Right cardiac atrium (tissue), 5 donors: ENCODE measurements at places on chromosomes 3 and 15.

- no peak for DNase-seq
Measured at GRCh38 chr3:24290596-24290995, 204.1 kb downstream of the THRB start.

- no peak for DNase-seq
Measured at GRCh38 chr3:169299889-169300288, 363.6 kb downstream of the MECOM start.

- peak; percentile 42 for DNase-seq
Measured at GRCh38 chr15:95822961-95823360, 507.5 kb upstream of the NR2F2 start.

DNA sequence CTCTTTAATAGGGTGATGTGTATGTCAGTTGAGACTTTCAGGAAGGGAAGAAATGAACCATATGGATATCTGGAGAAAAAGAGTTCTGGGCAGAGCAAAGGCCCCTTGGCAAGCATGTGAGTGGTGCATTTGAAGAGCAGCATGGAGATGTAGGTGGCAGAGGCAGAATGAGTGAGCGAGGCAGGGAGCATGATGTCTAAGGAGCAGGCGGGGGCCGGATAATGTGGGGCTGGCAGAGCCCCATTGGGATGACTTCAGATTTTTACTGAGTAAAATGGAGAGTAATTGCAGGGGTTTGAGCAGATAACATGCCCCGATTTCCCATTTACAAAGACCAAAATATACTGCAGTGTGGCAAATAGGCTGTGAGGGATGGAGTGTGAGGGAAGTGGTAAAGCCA is 52.9 kb upstream of the PLCL2 start:
- DNase-seq, result no peak

GRCh38 chr3:31958701-31959152 is 22.3 kb downstream of the OSBPL10 start:
- no peak for DNase-seq

- no peak for DNase-seq
Measured at GRCh38 chr15:95511671-95512070, 818.8 kb upstream of the NR2F2 start.

GRCh38 chr15:42499858-42500609 is 4.6 kb downstream of the SNAP23 start:
- no peak for DNase-seq

- peak; percentile 16 for DNase-seq
Measured at GRCh38 chr15:101038327-101039003, 119.3 kb downstream of the LRRK1 start.

DNA sequence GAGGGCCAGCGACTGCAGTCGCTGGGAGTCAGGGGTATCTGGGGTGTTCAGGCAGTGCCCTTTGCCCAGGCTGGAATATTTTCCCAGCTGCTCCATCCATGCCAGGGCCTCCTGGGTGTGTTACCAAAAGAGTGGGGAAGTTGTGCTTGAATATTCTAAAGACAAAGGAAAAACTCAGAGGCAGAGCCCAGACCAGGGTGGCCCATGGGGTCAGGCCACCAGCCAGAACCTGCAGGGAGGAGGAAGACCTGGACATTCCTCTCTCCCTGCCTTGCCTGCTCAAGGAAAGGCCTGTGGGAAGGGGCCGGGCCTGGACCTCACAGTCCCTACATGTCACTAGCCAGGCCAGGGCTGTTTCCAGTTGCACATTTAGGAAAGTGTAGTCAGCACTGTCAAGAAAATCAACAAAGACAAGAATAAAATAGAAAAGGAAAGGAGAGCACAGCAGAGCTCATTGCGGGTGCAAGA is 16.0 kb upstream of the KLF15 start:
- DNase-seq, result no peak

- DNase-seq, result no peak
Measured at GRCh38 chr3:74523811-74524210, 90.6 kb downstream of the CNTN3 start.

DNA sequence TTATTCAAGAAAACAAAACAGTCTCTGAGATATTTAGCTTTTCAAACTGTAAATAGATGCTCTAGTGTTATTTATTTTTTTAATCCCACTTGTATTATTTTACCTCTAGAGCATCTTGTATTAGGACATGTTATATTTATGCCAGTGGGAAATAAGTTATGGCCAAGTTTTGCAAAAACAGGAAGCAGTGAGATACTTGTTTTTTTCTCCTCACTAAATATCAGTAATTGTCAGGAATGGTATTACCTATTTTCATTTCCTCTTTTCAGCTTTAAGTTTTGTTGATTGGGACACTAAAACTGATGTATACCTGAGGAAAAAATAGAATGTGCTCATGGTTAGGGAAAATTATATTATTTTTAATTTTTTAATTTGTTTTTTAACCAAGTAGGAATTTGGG is 8.6 kb upstream of the IL20RB start:
- DNase-seq, result no peak

GRCh38 chr3:196554205-196554604 is 14.1 kb downstream of the WDR53 start:
- no peak for DNase-seq

DNA sequence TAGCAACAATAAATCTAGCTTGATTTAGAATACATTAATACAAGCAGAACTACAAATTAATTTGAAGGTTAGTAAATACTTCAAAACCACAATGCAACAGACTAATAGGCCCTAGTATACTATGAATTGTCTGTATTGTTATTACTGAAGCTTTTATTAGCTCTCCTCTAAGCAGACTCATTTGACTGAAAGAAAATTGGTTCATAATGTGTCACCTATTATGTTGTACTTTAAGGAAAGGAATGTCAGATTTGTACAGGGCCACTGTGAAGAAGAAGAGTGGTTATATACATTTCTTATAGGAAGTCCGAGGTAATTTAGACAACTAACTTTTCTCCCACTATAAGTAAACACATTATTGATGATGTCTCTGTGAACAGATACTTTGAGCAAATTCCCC is 954.5 kb downstream of the ZPLD1 start:
- no peak for DNase-seq

GRCh38 chr3:136730595-136731273 is 21.4 kb downstream of the STAG1 start:
- DNase-seq, result no peak
